ENCODE measurements at places on chromosomes 1 and 21.

- no peak for DNase-seq
These were observed 106.3 kb downstream of the EBNA1BP2 start for GRCh38 chr1:43065616-43066399.

- DNase-seq = no peak
These were observed 21.0 kb upstream of the SLC44A3 start for GRCh38 chr1:94799206-94799605.

DNA sequence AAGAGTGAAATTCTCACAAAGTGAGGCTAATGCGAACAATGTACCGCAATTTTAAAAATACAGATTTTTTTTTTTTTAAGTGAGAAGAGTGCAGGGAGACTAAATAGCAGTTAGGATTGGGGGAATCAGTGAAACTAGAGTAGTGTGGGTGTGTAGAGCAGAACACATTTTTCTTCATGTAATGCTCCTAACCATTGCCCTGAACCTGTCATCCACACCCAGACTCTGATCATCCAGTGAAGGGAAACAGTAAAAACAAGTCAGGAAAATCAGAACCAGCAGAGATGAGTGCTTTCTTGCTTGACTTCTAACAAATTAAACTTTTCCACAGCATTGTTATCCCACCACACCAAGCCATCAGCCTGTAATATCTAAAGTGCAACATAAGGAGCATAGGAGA, 9.1 kb downstream of the CADM3 start:
- no peak for DNase-seq

- peak; percentile 22 for DNase-seq
These were observed 272.5 kb downstream of the RRAGC start for GRCh38 chr1:38586993-38587646.

DNA sequence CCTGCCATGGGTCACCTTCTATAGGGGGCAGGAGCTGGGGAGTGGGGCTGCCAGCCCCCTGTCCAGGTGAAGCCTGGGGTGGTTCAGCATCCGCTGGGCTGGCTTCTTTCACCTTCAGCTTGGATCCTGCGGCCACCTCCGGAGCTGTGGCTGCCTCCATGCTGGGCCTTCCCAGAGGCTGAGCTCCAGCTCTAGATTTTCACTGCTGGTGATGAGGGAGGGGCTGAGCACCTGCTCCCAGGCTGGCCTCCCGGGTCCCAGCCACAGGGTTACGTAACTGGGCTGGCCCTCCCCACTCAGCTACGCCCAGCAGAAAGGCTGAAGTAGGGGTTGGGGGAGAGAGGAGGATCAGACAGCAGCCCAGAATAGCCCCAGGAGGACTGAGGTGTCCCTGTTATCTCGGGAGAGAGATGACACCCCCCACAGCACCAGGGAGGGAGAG, at the start of gene MYBPHL:
Gene MYBPHL, minus strand, starts transcription at position 180 of the 442 bp plus-strand sequence. Its CDS starts 20 bp downstream, at position 160.
- no peak for DNase-seq

DNA sequence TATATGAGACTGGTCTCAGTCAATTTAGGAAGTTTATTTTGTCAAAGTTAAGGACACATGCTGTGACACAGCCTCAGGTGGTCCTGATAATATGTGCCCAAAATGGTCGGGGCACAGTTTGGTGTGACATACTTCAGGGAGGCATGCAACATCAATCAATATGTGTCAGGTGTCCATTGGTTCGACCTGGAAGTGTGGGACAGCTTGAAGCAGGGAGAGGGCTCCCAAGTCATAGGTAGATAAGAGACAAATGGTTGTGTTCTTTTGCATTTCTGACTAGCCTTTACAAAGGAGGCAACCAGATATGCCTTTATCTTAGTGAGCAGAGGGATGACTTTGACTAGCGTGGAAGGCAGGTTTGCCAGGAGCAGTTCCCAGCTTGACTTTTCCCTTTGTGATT, 4.5 kb upstream of the ERVH48-1 start:
- DNase-seq = no peak

- no peak for DNase-seq
These were observed 434 bp downstream of the CLDN17 start for GRCh38 chr21:30166171-30166570.
